ENCODE measurements at places on chromosomes 11 and 22.

- peak; percentile 28 for DNase-seq
Measured at GRCh38 chr11:19625438-19625837, 87.2 kb upstream of the NAV2 start.

- no peak for DNase-seq
Measured at GRCh38 chr22:32546496-32546895, 71.9 kb downstream of the FBXO7 start.

- DNase-seq: no peak
Measured at GRCh38 chr22:18091916-18092526, 14.2 kb downstream of the PEX26 start.

GRCh38 chr11:96112192-96113128, 188.6 kb upstream of the MTMR2 start:
- DNase-seq: peak; percentile 56

DNA sequence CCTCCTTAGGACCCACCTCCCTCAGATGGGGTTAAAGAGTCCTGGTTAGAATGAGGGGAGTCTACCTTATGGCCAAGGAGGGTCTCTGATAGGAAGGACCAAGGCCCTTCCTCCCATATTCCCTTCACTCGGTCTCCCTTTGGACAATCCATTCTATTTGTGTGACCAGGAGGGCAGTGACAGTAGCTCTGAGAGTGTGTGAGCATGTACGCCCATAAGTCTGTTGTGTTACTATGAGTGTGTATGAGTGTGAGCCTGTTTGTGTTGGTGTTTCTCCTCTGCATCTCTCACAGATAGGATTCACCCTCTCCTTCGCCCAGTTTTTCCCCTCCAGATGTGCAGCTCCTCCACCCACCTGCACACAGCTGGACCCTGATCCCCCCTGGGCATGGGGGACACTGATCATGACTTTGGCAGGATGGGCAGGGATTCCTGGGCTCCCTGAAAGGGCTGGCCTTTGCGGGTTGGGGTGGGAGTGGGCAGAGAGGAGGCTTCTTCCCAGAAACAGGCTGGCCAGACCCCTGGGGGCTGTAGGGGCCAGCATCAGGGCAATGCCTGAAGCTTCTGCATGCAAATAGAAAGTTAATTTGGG, 14.5 kb downstream of the PHLDB1 start:
- DNase-seq: no peak

GRCh38 chr11:81033779-81034540, 1593.1 kb upstream of the TENM4 start:
- DNase-seq: no peak

GRCh38 chr11:111918390-111919256, at the start of gene C11orf52:
C11orf52 (plus strand) TSS chr11:111918913; CDS start chr11:111918973, 60 bp downstream.
- peak; percentile 67 for DNase-seq

- DNase-seq: no peak
Measured at GRCh38 chr11:17294033-17294432, 17.5 kb downstream of the NUCB2 start.

DNA sequence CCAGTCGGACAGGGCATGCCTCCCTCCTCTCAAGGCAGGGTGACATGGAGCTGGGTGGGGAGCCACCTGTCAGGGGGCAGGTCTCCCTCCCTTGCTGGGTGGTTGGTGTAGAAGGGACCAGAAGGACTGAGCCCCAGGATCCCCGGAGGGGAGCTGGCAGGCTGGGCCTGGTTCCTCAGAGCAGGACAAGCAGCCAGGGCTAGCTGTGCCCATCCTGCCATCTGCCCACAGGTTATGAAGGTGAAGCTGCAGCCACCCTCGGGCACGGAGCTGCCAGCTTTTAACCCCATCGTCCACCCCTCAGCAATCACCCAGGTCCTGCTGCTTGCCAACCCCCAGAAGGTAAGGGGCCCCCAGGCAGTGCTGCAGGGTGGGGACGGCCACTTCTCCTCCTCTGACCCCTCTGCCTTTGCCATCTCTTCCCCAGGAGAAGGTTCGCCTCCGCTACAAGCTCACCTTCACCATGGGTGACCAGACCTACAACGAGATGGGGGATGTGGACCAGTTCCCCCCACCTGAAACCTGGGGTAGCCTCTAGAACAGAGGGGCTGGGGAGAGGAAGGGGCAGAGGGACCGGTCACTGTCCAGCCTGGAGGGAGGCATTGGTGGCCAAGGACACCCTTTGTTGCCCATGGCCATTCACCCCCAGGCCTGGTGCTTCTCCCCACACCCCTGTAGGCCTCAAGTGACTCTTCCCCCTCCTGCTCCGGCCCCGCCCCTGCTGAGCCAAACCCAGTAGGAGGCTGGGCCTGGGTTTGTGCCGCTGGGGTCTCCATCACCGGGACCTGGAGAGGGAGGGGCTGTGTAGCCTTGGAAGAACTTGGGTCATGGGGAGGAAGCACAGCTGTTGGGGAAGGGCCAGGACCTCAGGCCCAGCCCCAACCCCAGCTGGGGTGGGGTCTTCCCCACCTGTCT, 7.0 kb upstream of the SH3BP1 start:
- DNase-seq: no peak

GRCh38 chr11:121574801-121575200, 122.0 kb upstream of the SORL1-AS1 start:
- no peak for DNase-seq

GRCh38 chr11:111793863-111794262, 27.7 kb upstream of the PPP2R1B start:
- peak; percentile 70 for DNase-seq

DNA sequence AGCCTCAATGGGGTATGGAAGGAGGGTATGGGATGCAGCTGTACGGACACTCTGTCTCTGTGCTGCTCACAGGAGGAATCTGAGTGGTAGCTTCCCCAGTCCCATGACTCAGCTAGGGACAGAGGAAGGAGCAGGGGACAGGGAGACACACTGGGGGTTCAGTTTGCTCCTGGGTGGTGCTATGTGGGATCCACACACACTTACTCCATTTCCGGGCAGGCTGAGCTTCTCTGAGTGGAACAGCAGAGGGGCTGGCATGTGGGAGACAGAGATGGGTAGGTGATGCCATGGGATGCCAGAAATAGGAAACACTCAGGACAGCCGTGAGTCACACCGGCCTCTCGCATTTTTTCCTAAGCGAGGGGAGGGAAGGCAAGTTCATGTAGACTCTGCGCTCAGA, 59.2 kb upstream of the KIRREL3 start:
- DNase-seq: no peak

DNA sequence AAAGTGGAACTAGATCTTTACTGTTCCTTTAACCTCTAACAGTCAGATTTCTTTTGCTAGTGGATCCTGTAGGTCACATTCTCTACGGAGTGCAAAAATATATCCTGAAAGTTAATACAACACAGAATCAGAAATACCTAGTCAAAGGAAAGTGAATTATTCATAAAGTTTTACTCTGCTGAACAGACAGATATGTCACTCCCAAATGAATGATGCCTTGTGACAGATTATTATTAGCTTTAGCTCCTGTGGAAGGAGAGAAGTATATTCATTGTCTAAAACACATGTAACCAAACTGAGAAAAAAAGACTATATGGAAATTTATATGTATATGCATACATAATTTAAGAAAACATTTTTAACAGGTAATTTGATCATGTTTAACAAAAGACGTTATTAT, 1497.2 kb upstream of the RAG2 start:
- no peak for DNase-seq

DNA sequence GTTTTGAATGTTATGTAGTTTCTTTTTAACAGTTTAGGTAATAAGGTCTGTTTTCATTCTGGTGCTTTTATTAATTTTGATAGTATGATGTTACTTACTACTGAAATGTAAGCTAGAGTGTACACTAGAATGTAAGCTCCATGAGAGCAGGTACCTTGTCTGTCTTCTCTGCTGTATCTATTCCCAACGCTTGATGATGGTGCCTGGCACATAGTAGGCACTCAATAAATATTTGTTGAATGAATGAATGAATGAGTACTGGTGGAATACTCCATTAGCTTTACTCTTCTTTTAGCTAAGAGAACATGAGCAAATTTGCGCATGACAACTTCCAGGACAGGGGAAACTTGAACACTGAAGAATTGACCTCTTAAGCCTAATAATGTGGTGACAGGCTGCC, 6.6 kb upstream of the NAT10 start:
- no peak for DNase-seq

DNA sequence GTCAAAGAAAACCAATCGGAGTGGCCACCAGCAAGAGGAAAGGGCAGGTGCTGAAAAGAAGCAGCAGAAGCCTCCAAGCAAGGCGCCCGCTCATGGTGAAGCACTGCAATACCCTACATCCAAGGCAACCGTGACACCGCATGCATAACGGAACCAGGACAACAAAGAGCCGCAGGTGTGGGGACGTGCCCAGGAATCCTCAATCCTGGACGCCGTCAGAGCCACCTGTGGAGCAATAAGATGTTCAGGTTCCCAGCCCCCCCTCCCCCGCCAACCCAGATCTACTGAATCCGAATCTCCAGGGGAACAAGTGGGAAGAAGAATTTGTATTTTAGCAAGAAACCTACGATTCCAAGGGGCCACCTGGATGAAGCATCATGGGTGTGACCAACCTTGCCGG, 70.8 kb downstream of the SHANK2 start:
- no peak for DNase-seq

GRCh38 chr22:50701428-50702154, 29.0 kb downstream of the SHANK3 start:
- no peak for DNase-seq

DNA sequence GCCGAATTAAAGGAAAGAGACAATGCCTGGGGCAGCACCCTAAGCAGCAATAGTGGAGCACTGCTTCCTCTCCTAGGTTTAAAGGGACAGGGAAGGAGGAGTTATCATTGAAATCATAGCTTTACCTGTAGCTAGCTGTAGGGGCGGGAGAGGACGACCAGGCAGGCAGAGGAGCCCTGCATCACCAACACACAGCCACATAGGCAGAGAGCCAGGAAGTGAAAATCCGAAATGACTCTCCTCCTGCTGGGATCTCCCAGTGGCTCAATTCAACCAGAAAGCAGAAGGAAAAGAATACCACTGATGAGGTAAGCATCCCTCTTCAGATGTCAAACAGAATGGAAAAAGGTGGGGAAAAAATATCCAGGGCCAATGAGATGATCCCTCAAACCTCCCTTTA, 20.4 kb downstream of the MRGPRX4 start:
- DNase-seq: no peak

GRCh38 chr11:128776424-128777284, 82.8 kb downstream of the FLI1 start:
- DNase-seq: peak; percentile 66

DNA sequence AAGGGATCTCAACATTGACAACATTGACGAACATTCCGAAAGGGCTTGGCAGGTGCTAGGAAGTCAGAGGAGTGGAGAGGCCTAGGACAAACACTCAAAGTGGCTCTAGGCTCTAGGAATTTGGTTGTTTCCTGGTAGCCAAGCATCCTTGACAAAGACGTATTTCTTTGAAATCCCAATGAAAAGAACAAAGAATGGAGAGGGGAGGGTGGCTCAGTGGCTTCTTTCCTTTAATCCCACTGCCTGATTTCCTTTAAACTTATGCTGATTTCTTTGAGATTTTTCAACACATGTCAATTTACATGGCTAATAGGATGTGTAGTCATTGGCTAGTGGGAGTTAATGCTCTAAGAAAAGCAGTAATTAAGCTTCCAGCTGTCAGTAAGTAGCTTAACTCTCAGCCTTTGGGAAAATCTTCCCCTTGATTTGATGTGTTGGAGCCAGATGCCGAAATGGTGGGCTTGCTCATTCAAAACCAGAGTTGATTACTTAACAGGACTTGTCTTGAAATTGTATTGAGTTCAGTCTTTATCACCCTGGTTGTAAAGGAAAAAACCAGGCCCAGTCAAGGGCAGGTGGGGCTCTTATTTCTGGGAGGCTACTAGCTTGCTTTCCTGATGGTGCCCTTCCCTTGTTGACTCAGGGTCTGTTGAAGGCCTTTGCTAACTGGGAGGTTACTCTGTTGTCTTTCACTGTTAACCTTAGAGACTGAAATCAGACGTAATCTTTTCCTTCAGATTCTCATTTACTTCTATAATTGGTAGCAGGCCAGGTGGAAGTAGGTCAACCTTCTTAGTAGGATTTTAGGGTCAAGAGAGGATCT, 44.6 kb upstream of the SORL1-AS1 start:
- no peak for DNase-seq

GRCh38 chr22:50724616-50725015, 13.4 kb upstream of the ACR start:
- DNase-seq: no peak

GRCh38 chr22:11629661-11630385, 3898.2 kb upstream of the OR11H1 start:
- DNase-seq: no peak

DNA sequence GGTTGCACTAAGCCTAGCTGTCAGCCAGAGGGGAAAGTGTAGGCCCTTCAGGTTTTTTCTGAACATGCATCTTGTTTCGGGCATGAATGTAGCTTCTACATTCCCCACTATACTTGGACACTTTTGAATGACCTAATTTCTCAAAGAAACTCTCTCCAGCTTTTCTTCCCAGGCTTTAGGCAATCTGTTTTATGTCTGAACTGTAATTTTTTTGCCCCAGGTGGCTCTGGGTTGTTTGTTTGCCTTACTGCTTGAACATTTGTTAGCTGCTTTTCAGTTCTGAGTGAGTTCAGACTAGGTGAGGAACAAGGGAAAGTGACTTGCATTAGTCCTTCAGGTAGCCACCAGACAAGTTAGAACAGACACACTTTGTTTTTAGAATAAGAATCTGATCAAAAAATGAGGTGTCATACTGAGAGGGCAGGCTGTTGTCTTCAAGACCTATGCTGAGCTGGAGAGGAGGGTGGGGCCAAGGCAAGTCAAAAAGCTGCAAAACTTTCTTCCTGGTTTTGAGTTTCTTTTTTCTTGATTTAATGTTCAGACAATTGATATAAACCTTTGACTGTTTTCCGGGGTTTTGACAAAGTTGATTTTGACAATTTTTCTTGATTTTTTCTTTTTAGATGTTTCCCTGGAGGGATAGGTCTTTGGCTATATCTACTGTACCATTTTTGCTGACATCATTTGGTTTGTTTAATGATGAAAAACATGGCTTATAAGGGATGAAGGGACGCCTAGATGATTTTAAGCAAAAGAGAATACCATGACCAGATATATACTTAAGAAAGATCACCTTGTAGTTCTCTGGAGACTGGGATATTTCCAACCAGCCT, 182.8 kb downstream of the WNT11 start:
- no peak for DNase-seq

DNA sequence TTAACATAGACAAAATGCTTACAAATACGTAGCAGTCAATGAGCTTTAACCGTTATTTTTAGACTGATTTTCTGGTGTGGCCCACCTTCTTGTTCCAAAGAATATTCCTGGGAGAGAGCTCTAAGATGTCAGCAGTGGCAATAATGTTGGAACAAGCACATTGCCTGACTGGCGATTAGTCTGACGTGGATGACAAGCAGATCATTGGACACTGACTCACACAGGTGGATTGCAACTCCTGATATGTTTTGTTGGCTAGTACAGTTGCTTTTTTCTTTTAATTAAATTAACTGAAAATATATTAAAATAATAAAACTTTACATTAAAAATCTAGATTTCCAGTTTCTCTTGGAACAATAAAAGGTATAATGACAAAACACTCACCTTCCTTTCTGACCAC, 78.0 kb downstream of the TENM4 start:
- no peak for DNase-seq

GRCh38 chr11:67606093-67606491, 644 bp upstream of the NDUFV1 start:
- DNase-seq: no peak

GRCh38 chr22:35540595-35541253, at the start of gene RASD2:
RASD2 (plus strand) TSS chr22:35540831; CDS start chr22:35546810, 5,979 bp downstream.
- no peak for DNase-seq

GRCh38 chr11:32172848-32173834, 82.3 kb downstream of the RCN1 start:
- DNase-seq: peak; percentile 66

GRCh38 chr11:23976426-23976825, 520.4 kb upstream of the LUZP2 start:
- peak; percentile 35 for DNase-seq

GRCh38 chr11:57230316-57230715, 6.7 kb downstream of the APLNR start:
- no peak for DNase-seq
